ENCODE measurements at places on chromosomes 3 and 15.

GRCh38 chr3:111568355-111568754 is 26.4 kb downstream of the CD96 start:
- DNase-seq = no peak

DNA sequence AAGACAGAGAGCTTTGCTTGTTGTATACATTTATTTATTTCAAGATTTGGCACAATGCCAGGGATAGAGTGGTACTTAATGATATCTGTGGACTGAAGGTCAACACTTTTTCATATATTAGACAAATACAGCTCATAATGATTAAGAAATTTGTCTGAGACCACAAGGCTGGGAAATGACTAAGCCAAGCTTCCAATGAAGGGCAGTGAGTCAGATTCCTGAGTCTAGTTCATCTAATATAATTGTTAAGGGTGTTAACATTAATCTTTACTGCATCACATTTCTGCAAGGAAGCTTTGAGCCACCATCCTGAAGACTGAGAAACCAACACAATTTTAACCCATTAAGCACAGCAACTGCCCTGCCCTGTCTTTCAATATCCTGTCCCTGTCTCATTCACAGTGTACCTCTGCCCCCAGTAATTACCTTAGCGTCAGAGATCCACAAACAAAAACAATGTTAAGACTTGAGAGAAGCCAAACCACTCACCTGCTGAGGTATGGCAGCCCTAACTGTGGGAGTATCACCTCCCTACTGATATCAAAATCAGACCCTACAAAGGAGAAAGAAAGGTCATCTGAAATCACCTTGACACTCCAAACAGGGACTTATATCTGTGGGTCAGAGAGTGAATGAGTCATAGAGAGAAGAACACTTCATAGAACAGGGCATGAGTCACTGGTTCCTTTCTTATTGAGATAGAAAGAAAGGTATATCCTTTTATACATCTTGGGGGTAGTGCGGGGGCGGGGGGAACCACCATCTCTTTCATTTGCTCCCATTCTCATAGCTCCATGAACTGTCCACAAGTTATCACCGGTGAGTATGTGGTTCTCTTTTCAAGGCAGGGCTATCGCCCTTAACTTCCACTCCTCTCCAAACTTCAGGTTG is 74.7 kb downstream of the MAGI1 start:
- no peak for DNase-seq

DNA sequence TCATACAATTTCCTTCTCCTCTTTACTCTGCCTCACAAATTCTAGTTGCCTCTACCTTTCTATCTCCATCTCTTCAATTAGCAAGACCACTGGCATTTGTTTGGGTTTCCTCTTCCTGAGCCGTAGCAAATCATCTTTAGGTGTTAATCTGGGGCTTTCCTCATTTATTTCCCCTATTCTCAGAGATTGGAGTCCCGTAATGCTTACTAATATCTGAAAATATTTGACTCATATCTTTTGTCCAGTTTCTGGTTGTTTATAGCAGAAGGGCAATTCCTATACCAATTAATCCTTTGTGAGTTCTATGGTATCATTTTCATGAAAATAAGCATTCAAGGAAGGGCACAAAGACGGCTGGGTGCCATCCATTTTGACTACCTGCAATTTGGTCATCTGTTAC is 103.7 kb downstream of the NR2E3 start:
- no peak for DNase-seq

- DNase-seq = no peak
Observed at GRCh38 chr15:95556225-95556624, 774.3 kb upstream of the NR2F2 start.

- peak; percentile 3 for DNase-seq
Observed at GRCh38 chr3:73490453-73491286, 134.1 kb downstream of the PDZRN3 start.

DNA sequence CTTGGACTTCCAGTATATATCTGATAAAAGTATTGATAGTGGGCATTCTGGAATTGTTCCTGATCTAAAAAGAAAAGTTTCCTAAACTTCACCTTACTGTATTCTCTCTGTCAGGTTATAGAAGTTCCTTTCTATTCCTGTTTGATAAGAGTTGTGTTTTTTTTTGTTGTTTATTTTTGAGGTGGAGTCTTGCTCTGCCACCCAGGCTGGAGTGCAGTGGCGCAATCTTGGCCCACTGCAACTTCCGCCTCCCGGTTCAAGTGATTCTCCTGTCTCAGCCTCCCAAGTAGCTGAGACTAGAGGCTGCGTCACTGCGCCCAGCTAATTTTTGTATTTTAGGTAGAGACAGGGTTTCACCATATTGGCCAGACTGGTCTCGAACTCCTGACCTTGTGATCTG is 13.1 kb downstream of the BLM start:
- DNase-seq = no peak

GRCh38 chr15:55403531-55403930 is 4.6 kb downstream of the CCPG1 start:
- DNase-seq = no peak

- DNase-seq = peak; percentile 71
Observed at GRCh38 chr3:77039606-77040171, at the start of gene ROBO2. Gene ROBO2, plus strand, starts transcription at chr3:77040099. Its CDS starts 687 bp downstream, at chr3:77040786.

- DNase-seq = no peak
Observed at GRCh38 chr15:59457103-59457502, 19.1 kb downstream of the FAM81A start.

DNA sequence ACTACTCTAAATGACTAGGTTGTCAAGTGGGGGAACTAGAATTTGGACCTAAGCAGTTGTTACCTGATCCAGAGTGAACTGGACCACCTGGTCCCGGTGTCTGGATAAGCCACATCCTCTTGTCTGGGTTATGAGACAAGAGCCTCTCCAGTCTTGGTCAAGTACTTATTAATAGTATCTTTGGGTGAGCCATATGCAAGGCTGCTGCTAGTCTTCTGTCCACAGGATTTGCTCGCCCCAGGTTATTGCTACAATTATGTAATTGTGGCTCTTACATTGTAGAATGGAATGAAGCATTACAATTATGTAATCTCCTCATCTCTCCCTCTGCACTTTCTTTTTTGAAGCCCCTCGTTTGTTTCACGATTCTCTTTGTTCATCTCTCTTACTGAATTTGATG is 24.0 kb upstream of the AGBL1 start:
- DNase-seq = peak; percentile 90

DNA sequence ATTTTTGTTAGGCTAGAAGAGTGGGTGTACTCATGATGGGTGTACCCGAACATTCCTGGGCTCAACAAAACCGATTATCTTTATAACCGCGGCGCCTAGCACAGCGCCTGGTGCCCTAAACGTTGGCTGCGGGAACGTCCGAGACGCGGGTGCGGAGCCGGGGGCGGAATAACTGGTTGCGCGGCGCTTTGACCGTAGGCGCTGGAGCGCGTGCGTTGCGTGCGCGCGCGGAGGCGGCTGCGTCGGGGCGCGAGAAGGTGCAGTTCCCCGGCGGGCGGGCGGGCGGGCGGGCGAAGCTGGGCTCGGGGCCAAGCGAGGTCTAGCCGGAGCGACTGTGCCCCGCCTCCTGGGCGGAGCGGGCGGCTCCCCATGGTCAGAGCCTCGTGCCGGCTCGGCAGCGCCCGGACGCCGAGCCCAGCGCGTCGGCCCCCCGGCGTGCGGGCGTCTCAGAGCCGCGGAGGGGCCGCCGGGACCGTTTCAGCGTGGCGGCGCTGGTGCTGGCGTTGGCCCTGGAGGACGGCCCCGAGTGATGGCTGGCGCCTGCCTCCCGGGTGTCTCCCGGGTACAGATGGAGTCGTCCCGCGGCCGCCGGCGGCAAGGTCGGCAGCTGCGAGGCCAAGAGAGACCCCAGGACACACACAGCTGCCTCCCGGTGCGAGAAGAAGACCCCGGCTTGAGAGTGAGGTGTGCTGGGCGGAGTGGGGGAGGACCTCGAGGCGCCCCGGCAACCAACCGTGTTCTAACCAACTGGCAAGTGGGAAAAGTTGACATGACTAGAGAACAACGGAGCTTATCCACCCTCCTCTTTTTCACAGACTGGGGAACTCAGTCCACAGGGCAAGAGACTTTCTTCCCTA is at the start of gene PLAAT1:
PLAAT1 (plus strand) TSS at position 373 of the 857 bp plus-strand sequence. CDS start 14,429 bp downstream, outside the sequence.
- peak; percentile 73 for DNase-seq

DNA sequence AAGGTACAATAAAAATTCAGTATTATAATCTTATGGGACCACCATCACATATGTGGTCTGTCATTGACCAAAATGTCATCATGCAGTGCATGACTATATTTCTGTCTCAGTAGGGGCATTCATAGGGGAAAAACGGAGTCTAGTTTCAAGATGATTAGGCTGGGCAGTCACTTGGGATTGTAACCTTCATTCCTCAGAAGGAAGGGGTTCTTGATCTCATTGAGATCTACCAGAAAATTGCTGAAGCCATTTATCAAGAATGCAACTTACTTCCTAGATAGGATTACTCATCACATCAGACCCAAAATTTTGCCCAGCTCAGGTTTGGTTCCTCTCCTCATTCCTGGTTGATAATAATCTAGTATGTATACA is 37.3 kb downstream of the BTD start:
- DNase-seq = no peak

DNA sequence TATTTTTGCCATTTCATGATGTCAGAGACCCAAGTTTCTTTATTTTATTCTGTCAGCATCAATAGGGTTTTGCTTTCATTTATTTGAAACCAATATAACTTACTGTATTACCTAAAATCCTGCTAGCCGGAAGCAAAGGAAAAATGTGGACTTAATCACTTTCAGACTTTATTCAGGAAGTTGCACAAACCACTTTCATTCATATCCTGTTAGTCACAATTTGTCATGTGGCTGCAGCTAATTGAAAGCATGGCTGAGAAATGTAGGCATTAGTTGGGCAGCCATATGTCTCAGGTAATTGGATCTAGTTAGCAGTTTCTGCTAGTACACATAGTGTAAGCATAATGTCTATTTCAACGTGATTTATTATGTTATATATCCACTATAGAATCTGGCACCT is 462.3 kb upstream of the SGO1 start:
- peak; percentile 24 for DNase-seq

- no peak for DNase-seq
Observed at GRCh38 chr3:70061096-70061495, 61.6 kb downstream of the SAMMSON start.

DNA sequence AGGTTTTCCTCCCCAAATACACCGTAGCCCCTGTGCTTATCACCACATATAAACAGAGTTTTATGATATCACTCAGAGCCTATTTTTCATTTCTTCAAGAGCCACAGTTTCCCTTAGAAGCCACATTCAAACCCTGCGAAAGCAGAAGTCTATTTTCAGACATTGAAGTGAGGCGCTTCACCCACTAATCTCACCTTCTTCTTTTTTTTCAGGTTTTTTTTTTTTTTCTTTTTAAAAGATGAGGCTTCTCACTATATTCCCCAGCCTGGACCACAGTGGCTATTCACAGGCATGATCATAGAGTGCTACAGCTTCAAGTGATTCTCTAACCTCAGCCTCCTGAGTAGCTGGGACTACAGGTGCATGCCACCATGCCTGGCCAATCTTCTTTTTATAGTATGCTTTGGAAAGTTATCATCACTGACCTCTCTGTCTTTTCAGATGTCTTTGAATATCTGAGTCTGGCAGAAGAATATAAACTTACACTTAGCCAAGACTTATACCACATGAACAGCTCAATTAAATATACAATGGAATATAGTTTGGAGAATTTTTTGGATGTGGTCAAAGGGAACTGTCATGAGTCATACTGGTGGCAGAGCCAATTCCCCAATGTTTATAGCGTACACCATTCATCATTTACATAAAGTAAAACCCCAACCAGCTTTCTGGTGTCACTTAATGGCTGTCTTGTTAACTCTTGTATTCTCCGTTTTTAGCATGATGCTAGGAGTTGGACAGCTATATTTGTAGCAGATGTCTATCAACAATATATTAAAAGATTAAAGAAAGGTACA is 59.7 kb upstream of the CCDC50 start:
- no peak for DNase-seq

DNA sequence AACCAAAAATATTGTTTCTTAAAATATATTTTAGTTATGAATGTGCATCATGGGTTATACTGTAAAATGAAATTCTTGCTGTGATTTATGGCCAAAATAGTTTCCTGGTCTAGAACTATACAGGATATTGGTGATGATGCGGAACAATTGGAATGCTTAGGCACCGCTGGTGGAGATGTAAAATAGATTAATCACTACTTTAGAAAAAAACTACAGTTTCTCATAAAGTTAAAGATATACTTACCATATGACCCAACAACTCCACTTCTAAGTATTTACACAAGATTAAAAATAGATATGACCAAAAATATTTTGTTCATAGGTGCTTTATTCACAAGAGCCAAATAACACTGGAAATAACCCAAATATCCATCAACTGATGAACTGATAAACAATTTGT is 126.7 kb downstream of the TUSC7 start:
- no peak for DNase-seq

- peak; percentile 16 for DNase-seq
Observed at GRCh38 chr15:82999905-83000671, 11.4 kb downstream of the C15orf40 start.

GRCh38 chr15:49229922-49230321 is 59.9 kb downstream of the GALK2 start:
- no peak for DNase-seq

GRCh38 chr3:46021516-46021915 is 5.8 kb downstream of the XCR1 start:
- DNase-seq = no peak

- no peak for DNase-seq
Observed at GRCh38 chr15:51160484-51160883, 65.8 kb upstream of the TNFAIP8L3 start.

- DNase-seq = no peak
Observed at GRCh38 chr3:11903047-11903446, 56.4 kb upstream of the TAMM41 start.

DNA sequence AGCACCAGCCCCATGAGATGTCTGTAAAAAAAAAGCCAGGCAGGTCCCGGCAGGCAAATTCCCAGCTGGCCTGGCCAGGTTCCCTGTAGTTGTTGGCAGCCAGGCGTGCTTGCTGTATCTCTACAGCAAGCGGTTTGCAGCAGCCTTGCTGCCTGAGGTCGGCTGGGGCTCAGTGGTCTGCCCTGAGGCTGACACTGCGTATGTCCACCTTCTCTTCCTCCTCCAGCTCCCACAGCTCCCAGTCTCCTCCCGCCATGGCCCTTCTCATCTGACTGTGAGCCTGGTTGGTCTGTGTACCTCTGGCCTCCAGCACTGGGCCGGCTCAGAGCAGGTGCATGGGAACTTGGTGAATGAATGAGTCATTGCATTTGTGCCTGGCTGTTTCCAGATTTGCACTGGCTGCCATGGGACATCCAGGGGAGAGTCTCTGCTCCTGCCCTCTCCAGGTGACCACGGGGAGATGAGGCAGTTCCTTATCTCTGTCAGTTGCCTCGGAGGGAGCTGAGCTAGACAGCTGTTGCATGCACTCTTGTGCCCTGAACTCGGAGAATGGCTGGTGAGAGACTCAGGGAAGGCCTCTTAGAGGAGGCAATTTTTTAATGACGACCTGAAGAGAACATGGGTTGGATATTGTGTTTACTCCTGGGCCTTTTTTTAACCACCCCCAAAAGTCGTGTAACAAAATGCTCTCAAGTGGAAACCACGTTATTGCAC is 43.0 kb downstream of the SPSB4 start:
- DNase-seq = no peak
